ENCODE measurements at places on chromosomes 3 and 15.

DNA sequence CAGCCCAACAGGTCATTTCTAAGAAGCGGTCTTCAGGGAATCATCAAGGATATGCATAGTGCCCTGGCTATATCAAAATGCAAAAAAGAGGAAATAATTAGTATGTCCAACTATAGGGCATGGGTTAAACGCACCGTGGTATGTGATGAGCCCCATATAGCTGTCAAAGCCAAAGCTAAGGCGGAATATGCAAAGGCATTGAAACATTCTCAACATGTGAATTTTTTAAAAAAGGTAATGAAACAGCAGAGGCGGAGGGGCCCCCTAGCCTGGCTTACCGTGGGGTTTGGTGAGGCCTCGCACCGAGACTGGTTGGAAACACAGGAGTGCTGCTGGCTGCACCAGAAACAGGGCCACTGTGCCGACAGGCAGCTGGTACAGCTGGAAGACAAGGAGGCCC lies 23.2 kb downstream of the PLXND1 start:
- no peak for DNase-seq

- no peak for DNase-seq
Observed at GRCh38 chr15:38624244-38625205, 59.9 kb upstream of the RASGRP1 start.

GRCh38 chr3:72177075-72178050 lies 392.4 kb upstream of the PROK2 start:
- DNase-seq: no peak

DNA sequence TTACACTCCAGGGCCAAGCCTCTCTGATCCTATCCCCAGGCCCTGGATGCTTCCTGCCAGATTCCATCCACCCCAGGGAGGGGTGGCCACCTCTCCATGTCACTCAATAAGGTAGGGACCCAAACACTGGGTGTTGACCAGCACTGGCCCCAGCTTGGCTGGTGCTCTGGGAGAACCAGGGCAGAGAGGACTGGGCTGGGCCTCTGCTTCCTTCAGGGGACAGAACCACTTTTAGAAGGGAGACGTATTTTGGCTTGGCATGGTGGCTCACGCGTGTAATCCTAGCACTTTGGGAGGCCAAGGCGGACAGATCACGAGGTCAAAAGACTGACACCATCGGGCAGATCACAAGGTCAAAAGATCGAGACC lies 4.7 kb upstream of the CPLX3 start:
- no peak for DNase-seq

DNA sequence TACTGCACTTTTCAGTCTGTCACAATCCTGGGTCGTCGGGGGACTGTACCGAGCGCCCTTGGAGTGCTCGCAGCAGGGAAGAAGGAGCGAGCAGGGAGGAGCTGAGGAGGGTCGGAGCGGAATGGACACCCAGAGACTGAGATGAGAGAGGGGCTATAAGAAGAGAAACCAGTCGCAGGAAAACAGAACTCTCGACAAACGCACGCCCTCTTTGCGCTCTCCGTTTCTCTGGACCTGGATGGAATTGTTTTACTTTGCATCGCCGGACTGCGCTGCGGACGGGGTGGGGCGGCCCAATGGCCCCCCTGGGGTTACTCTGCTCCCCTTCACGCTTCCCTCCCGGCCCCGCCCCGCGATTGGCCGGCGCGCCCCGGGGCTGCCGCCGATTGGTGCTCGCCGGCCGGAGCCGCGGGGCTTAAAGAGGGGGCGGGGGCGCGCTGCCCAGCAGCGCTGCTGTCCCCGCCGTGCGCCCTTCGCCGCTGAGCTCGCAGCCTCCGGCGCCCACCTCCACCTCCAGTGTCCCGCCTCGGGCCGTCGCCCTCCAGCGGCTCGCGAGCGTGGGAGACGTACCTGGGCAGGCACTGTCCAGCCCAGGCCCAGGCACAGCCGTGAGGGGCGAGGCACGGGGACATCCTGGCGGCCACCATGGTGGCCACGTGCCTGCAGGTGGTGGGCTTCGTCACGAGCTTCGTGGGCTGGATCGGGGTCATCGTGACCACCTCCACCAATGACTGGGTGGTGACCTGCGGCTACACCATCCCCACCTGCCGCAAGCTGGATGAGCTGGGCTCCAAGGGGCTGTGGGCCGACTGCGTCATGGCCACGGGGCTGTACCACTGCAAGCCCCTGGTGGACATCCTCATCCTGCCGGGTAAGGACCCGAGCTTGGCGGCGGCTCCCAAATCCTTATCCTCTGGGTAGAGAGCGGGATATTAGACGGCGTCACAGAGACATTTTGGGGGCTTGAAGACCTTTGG lies at the start of gene CLDN11:
Gene CLDN11 (plus strand): TSS at position 447 of the 977 bp plus-strand sequence. CDS start 199 bp downstream, at position 646.
- DNase-seq: no peak

DNA sequence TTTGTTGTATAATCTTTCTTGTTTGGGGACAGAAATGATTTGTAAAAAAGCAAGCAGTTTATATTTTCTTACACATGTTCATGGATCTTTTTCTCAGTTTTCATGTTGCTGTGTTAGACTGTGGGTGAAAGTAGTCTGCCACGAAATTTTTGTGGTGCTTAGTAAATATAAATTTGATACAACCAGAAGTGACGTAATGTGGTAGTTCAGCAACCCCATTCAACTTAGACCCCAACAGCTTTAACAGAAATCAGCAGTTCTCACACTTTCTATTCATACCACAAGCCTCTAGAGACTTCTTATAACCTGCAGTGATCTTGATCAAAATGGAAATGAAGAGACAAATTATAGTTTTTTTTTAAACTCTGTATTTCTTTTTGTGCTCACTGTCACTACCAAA lies 120.2 kb upstream of the IGSF10 start:
- DNase-seq: no peak

GRCh38 chr3:100912571-100912970 lies 80.7 kb downstream of the ABI3BP start:
- DNase-seq: no peak

DNA sequence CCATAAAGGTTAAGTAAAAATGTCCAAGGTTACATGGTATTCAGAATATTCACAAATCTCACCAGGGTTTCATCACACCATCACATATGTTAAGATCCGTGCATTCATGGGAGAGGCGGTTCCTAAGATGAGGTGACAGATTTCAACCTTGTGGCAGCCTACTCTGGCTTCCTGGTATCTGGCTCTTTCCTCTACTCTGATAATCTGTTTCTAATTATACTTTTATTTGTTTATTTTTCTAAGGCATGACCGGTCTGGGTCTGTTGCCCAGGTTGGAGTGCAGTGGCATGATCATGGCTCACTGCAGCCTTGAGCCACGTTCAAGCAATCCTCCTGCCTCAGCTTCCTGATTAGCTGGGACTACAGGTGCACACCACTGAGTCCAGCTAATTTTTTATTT lies 34.4 kb downstream of the RAF1 start:
- DNase-seq: no peak

DNA sequence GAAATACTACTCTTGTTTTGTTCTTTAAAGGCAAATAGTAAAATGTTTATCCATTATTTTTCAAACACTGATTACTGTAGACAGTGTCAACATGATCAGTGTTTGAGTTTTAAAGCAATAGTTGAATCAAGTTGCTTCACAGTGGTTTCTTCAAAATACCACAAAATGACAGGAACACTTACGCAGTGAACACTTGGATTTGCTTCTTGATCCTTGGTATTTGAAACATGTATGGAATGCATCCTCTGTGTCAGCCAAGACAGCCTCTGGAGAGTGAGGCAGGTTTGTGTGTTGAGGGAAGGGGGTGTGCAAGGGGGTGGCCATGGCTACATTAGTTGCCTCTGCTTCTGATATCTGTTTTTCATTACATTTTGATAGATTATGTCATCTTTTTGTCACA lies 413.0 kb downstream of the RBMS3 start:
- DNase-seq: no peak

DNA sequence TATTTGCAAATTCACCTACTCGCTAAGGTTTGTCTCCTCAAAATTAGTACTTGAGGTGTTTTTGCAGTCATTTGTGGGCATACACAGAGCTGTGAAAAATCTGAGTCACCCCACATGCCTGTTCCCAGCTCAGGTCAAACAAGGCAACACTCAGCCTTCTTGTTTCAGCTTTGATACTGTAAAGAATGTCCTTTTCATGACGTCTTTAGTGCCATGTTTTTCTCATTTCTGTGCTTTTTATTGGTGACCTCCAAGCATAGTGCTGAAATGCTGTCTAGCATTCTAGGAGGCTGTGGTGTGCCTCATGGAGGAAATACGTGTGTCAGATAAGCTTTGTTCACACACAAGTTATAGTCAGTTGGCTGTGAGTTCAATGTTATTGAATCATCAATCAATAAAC lies 8.8 kb downstream of the CAPN3 start:
- DNase-seq: no peak

DNA sequence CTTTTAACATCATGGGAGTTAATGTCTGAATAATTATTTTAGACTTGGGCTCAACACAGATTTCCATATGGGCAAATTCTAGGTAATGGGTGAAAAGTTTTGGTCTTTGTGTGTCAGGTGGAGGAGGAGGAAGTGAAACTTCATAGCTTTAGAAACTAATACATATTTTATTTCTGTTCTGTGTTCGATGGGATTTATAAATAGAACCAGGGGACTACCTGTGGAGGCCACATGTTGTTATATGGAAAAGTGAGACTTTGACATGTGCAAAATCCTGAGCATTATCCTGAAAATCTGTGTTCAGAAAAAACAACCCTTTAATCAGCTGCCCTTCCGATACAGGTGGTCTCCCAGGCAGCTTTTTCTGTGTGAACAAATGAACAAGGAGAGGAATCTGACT lies 209.5 kb downstream of the SOX2 start:
- no peak for DNase-seq

DNA sequence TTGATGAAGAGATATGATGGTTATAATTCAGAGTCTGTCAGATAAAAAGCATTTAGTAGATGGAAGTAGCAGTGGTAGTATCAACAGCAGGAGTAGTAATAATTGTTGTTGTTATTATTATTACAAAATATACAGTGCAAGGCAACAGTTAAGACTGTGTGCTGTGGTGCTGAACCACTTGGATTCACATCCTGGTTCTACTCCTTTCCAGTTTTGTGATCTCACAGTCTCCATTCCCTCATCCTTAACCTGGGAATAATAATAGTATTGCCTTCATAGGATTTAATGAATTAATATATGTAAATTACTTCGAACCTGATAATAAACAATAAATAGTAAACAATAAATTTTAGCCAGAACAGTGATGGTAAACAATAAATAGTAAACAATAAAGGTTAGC lies 37.1 kb upstream of the TSC22D2 start:
- no peak for DNase-seq

GRCh38 chr3:101270149-101270548 lies 50.2 kb downstream of the IMPG2 start:
- no peak for DNase-seq

DNA sequence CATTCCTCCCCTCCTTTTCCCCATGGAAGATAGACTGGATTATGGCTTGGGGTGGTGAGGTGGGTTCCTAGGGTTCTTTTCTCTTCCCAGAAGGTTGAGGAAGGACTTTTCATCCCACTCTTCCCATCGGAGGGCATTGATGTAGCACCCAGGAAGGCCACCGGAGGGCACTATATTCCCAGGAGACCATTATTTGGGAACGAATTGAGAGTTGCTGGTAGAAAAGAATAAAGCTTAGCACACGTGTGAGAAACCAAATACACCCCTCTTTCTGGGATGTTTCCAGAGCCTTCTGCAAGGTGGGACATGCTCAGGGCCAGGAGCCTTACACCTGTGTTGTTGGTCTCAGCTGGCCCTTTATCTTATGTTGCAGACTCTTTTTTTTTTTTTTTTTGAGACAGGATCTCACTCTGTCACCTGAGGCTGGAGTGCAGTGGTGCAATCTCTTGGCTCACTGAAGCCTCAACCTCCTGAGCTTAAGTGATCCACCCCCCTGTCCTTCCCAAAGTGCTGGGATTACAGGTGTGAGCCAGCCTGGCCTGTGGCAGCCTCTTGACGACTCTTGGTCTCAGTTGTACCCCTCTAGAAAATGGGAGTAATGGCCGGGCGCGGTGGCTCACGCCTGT lies 6.3 kb upstream of the CDC25A start:
- DNase-seq: peak; percentile 62

GRCh38 chr3:195868866-195869412 lies 39.4 kb downstream of the TNK2 start:
- no peak for DNase-seq

DNA sequence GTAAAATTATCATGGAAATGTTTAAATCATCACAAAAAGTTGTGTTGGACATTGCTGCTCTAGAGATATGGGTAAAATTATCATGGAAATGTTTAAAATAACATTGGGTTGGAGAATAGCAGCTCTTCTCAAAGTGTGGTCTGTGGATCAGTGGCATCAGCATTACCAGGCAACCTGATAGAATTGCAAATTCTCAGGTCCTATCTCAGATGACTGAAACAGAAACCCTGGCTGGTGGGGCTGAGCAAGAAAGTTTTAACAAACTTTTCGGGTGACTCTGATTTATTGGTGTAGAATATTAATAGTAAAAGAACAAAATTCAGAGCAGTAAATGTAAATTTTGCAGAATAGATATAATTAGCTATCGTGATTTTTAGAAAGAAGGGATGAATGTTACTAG lies 28.9 kb downstream of the NXPE3 start:
- no peak for DNase-seq

DNA sequence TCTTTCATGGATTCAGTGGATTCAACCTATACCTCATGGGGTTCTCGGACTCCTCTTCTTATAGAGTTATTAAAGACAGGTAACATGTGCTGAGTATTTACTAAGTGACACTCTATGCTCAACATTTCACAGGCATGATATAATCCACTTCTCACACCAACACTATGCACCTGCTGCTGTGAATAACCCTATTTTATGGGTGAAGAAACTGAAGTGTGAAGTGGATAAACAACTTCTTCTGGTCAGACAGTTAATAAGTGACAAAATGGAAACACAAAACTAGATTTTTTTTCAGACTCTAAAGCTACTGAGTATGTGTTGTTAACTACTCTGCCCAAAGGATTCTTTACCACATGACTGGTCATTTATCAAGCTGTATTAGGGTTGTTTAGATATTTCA lies 403.5 kb downstream of the DIPK2A start:
- DNase-seq: no peak

All from AML-193 (cell line).